GM13977 (cell line): ENCODE measurements at places on chromosomes 5 and 9.

- DNase-seq, result no peak
Observed at GRCh38 chr9:17938035-17938655, 359.3 kb downstream of the SH3GL2 start.

DNA sequence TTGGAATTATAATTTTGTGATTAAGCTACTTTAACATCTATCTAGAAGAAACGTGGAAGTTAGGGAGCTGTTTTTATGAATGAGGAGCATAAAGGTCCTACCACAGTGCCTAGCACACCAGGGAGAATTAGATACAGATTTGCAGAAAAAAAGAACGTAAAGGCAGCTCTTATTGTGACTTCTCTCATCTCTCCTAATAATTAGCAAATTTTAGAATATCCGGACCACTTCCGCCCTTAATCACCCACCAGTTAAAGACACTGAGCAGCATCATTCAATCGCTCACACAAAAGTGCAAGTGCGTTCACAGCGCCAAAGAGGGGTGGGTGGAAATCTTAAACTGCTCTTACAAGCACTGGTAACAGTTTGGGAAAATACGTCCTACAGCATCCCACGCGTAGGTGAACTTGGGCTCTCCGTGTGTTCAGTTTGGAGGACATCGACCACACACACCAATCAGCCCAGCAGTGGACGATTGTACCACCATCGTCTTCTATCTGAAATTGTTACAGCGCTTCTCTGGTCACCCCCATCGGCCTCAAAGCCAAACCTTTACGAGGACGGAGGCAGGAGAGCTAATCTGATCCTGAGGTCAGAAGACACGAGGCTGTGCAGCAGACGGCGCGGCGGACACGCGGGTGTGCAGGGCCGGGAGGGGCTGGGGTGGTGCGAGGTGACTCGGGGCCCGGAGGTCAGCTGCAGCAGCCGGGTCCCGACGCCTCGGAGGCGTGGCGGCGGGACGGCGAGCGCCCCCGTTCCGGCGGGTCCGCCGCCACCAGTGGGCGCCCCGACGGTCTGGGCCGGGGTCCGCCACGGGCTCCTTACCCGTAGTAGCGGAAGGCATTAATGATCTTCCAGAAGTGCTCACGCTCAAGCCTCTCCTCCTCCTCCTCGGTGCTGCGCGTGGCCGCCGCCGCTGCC, 646 bp downstream of the CARNMT1 start:
- peak; percentile 66 for DNase-seq

DNA sequence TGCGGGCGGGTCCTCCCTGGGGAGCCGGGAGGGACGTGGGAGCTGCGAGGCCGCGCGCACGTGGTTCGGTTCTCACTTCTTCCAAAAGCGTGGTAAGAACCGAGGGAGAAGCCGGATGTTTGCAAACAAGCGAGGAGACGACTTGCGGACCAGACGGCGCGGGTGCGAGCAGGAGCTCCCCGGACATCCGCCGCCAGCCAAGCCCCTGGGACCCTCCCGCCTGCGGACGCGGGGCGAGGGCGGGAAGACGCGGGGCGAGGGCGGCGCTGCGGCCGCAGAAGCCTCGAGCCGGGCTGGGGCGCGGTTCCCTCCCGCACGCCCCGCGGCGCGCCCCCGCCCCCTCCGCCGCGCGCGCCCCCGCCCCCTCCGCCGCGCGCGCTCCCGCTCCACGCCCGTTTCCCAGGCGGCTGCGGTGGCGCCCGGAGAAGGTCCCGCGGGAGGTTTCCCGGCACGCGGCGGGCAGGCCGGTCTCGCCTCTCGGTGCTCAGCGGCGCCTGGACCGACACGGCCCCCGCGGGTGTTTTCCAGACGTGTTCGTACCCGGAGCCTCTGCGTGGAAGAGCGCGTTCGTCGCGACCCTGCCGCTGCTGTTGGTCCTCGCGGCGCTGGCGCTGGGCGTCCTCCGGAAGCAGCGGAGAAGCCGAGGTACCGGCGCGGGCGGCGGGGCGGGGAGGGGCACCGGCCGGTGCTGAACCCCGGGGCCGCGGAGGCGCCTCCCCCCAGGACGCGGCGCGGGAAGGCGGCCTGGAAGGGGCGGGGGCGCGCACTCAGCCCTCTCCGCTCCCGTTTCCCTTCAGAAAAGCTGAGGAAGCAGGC, 12.8 kb downstream of the BTNL9 start:
- DNase-seq, result peak; percentile 69

DNA sequence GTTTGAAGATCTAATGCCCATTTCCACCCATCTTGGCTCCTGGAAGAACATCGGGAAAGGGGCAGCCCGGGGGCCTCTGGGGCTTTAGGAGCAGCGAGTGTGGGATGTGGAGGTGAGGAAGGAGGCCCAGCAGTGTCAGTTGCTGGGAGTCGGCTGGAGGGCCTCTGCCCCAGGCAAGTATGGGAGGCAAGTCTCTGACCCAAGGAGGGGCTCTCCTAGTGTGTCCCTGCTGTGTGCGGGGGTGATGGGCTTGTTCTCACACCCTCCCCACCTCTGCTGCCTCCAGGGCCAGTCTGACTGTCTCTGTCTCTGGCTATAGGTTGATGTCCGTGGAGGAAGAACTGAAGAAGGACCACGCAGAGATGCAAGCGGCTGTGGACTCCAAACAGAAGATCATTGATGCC, 129.7 kb downstream of the DAB2IP start:
- no peak for DNase-seq

DNA sequence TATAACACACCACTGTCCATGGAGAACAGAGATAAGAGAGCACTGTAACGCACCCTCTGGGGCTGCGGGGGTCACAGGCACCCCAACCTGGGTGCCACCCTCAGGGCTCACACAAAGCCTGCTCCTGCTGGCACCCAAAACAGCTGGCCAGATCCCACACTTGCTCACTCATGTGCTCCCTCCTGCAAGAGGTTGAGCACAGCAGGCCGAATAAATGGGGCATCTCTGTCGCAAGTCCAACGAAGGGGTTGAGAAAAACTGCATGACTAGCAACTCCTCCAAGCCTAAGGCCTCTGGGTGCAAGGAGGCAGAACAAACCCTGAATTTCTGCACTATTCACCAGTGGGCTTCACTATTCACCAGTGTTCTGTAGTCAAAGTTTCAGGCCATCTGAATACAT, 80.3 kb downstream of the SECISBP2 start:
- DNase-seq, result no peak

- DNase-seq, result no peak
Observed at GRCh38 chr5:79436821-79437220, 77.1 kb downstream of the HOMER1 start.

DNA sequence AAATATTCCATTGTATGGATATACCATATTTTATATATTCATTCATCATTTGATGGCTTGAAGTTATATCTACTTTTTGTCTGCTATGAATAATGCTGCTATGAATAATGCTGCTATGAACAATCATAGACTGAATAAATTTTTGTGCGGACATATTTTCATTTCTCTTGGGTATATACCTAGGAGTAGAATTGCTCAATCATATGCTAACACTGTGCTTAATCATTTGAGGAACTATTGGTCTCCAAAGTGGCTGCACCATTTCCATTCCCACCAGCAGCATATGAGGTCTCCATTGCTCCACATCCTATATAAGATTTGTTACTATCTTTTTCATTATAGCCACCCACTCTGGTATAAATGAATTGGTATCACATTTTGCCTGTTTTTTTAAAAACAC, 18.3 kb upstream of the TEK start:
- DNase-seq, result no peak

- DNase-seq, result no peak
Observed at GRCh38 chr5:145846081-145846480, 10.9 kb upstream of the PRELID2 start.

DNA sequence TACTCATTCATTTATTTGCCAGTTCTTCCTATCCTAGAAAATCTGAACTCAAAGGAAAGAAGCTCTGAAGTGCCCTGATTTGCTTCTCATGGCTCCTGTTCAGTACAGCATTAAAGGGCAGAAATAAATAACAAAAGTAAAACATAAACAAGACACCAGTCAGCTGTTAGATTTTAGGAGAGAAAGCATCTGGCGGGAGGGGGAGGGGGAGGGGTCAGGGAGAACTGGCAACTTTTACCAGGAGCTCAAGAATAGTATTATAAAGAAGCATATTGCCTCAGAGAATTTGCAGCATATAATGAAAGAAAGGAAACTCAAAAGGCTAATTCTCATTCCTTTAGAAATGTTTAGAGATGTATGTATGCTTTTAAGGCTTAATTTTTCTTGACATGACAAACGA, 68.1 kb downstream of the SEMA6A start:
- no peak for DNase-seq

- peak; percentile 80 for DNase-seq
Observed at GRCh38 chr9:94860678-94861588, 134.4 kb downstream of the AOPEP start.

GRCh38 chr5:177604116-177604521, 4.2 kb downstream of the B4GALT7 start:
- DNase-seq, result no peak

DNA sequence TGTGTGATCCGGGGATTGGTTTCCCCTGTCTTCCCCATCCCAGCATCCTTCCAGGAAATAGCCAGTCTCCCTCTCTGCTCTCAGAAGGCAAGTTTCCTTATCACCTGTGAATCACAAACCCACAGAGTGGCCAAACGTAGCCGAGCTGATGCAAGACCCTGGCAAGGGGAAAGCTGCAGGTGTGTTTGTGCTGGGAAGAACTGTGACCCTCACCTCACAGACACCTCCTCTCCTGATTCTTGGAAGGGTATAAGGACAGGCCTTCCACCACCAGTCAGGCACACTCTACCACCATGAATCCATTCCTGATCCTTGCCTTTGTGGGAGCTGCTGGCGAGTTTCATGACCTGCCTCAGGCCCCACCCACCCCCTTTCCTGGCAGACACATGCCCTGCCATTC, at the start of gene PRSS3:
Gene PRSS3 (plus strand): TSS at position 281 of the 400 bp plus-strand sequence. CDS start 13 bp downstream, at position 294.
- DNase-seq, result no peak

DNA sequence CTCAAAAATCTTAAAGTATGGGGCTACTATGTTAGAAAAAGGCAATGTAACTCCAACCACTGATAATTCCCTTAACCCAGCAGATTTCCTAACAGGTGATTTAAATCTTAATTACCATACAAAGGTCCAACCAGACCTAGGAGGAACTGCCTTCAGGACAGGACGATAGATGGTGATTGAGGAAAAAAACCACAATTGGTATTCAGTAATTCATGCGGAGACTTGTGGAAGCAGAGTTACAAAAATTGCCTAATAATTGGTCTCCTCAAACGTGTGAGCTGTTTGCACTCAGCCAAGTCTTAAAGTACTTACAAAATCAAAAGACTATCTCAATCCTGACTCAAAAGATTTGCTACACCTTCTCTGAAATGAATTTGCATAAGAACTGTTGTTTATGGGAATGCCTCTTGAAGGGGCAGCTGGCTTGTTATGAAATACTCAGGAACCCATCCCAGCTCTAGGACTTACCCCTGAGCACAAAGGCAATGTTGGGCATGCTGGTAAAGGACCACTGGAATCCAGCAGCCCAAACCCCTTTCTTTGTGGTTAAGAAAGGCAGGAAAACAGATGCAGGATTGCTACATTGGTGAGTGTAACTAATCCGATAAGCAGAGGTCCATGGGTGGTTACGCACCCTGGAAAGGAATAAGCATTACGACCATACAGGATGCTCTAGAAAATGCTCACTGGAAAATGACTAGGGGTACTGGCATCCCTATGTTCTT, 26.7 kb upstream of the EPB41L4A start:
- no peak for DNase-seq

DNA sequence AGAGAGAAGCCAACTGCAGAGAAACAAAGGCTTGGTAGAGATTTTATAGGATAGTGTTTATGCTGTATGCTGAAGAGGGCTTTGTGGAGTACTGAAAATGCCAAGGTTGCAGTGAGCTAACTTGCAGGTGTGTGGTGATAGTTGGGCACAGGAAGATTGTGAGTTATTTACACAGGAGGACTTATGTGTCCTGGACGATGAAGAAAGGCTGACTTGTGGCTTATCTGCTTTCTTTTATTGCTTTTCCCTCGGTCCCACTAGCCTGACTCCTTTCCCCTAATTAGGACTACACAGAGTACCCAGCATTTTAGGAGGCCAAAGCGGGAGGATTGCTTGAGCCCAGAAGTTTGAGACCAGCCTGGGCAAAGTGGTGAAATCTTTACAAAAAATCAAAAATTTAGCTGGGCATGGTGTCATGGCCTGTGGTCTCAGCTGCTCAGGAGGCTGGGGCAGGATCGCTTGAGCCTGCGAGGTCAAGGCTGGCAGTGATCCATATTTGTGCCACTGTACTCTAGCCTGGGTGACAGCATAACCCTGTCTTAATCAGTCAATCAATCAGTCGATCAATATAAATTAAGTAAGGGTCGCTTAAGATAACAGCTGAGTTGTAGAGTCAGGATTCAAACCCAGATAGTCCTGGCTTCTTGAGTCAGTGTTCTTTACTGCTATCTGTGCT, 61.9 kb downstream of the UBE2R2 start:
- no peak for DNase-seq

- DNase-seq, result no peak
Observed at GRCh38 chr5:171436804-171437285, 17.4 kb downstream of the FGF18 start.
